ENCODE measurements at places on chromosomes 11 and 22. TPM values are rescaled to one million over a fixed set of nuclear protein-coding genes. Genes with fewer than 3 reads are reported as not detected.

The CCDC73 gene
- total RNA-seq = not detected

The SHISAL1 gene
- 6.1 TPM for total RNA-seq

The FGF4 gene
- 0.40 TPM for total RNA-seq

The OR6T1 gene
- not detected for total RNA-seq

The FXYD2 gene
- total RNA-seq = not detected

The NRXN2 gene
- 2.7 TPM for total RNA-seq

The MMP7 gene
- not detected for total RNA-seq

The ANGPTL5 gene
- total RNA-seq = 2.4 TPM

The WNT11 gene
- 3.2 TPM for total RNA-seq

The GCAT gene
- total RNA-seq = 33.4 TPM

The SAA1 gene
- total RNA-seq = not detected

The LINC01488 gene
- not detected for total RNA-seq

The KRTAP5-1 gene
- not detected for total RNA-seq

The PRR33 gene
- total RNA-seq = not detected

The SPCS2 gene
- 155 TPM for total RNA-seq

The ST14 gene
- total RNA-seq = not detected

The SYVN1 gene
- total RNA-seq = 57.1 TPM

The ART1 gene
- total RNA-seq = not detected

The OR51E1 gene
- total RNA-seq = 0.81 TPM

The KCNE3 gene
- not detected for total RNA-seq

The LSP1 gene
- 26.9 TPM for total RNA-seq

The ACR gene
- not detected for total RNA-seq

The PNPLA3 gene
- 3.0 TPM for total RNA-seq

The SPTBN2 gene
- 12.9 TPM for total RNA-seq

The BAIAP2L2 gene
- 0.48 TPM for total RNA-seq

The TRPC6 gene
- 43.8 TPM for total RNA-seq

The AHNAK gene
- 503 TPM for total RNA-seq

The DDX6 gene
- total RNA-seq = 157 TPM

The E2F8 gene
- total RNA-seq = 1.7 TPM

The EXPH5 gene
- 0.59 TPM for total RNA-seq

The FAM180B gene
- total RNA-seq = 0.52 TPM

The TESMIN gene
- total RNA-seq = 0.55 TPM

The CEND1 gene
- total RNA-seq = 0.27 TPM

The SLC22A9 gene
- not detected for total RNA-seq

The STK33 gene
- total RNA-seq = 0.65 TPM

The RBM7 gene
- 36.9 TPM for total RNA-seq

The GGTLC3 gene
- total RNA-seq = not detected

The KDM4D gene
- total RNA-seq = 0.81 TPM

The UBXN1 gene
- 132 TPM for total RNA-seq

The TTC36 gene
- total RNA-seq = 0.86 TPM

The NCAPH2 gene
- 47.0 TPM for total RNA-seq
